H9 (cell line): ENCODE measurements at places on chromosomes 12 and 14. TPM values are rescaled to one million over a fixed set of nuclear protein-coding genes. Genes with fewer than 3 reads are reported as not detected.

Gene SLC38A4
- 0.96 and 1.1 TPM in 2 replicates for total RNA-seq

Gene ANKRD33
- 0.61 and 0.81 TPM in 2 replicates for total RNA-seq

Gene GPR132
- total RNA-seq, result 0.20 and 0.24 TPM in 2 replicates

GRCh38 chr12:56699020-56699661 is 11.1 kb upstream of the PTGES3 start:
- no peak overlapping the region for H3K27ac ChIP-seq
- no peaks in the 10 kb centered on the region for H3K36me3 ChIP-seq
- no peak for DNase-seq
- no peaks in the 10 kb centered on the region for H3K4me1 ChIP-seq
- H3K27me3 ChIP-seq, result no peaks in the 10 kb centered on the region
- H3K4me3 ChIP-seq, result no peak overlapping the region

- H3K36me3 ChIP-seq, result peaks cover 5% of the 10 kb centered on the region
- no peak overlapping the region for H3K27ac ChIP-seq
Measured at GRCh38 chr12:122148657-122149056, 25.4 kb downstream of the IL31 start.

GRCh38 chr12:95074766-95075165 is 1.3 kb upstream of the NR2C1 start:
- H3K27ac ChIP-seq, result no peak overlapping the region
- H3K27me3 ChIP-seq, result no peaks in the 10 kb centered on the region
- no peak for DNase-seq
- H3K4me3 ChIP-seq, result no peak overlapping the region
- no peaks in the 10 kb centered on the region for H3K4me1 ChIP-seq
- peaks cover 5% of the 10 kb centered on the region; the same call in 1 of the 2 replicates for H3K36me3 ChIP-seq
